ENCODE measurements at places on chromosomes 1 and 21. TPM values are rescaled to one million over a fixed set of nuclear protein-coding genes. Genes with fewer than 3 reads are reported as not detected.

AUNIP gene
- 9.4 TPM for total RNA-seq

LRRC8B gene
- 2.4 TPM for total RNA-seq

C1orf116 gene
- 6.8 TPM for total RNA-seq

TMEM240 gene
- 0.24 TPM for total RNA-seq

SLC44A3 gene
- 1.8 TPM for total RNA-seq

COL6A1 gene
- total RNA-seq = 24.0 TPM

TFAP2E gene
- 0.54 TPM for total RNA-seq

TMEM234 gene
- total RNA-seq = 7.5 TPM

OLIG2 gene
- total RNA-seq = not detected

OMA1 gene
- total RNA-seq = 6.7 TPM

FCER1G gene
- total RNA-seq = 0.23 TPM

ASPM gene
- 28.5 TPM for total RNA-seq

AKR7A3 gene
- total RNA-seq = 0.16 TPM

FCRL3 gene
- total RNA-seq = not detected

CENPF gene
- total RNA-seq = 83.9 TPM

TSPAN2 gene
- total RNA-seq = 0.69 TPM

CHAF1B gene
- total RNA-seq = 11.9 TPM

SWT1 gene
- 2.0 TPM for total RNA-seq

ELAPOR1 gene
- 0.33 TPM for total RNA-seq

PLA2G4A gene
- 9.4 TPM for total RNA-seq

DNAJC28 gene
- 0.28 TPM for total RNA-seq

NUDT4B gene
- total RNA-seq = 0.58 TPM

TNFRSF18 gene
- total RNA-seq = not detected

AADACL3 gene
- not detected for total RNA-seq

INSRR gene
- total RNA-seq = not detected

AIRE gene
- total RNA-seq = not detected

CA6 gene
- total RNA-seq = not detected

CFHR1 gene
- total RNA-seq = 0.17 TPM

MYOG gene
- not detected for total RNA-seq

LAMC2 gene
- total RNA-seq = 16.0 TPM

HOOK1 gene
- 0.12 TPM for total RNA-seq

ATAD3C gene
- total RNA-seq = not detected

TTC34 gene
- 0.04 TPM for total RNA-seq

DTL gene
- 20.0 TPM for total RNA-seq

LRRC52 gene
- not detected for total RNA-seq

BCAN gene
- total RNA-seq = not detected

SIPA1L2 gene
- 7.4 TPM for total RNA-seq
